ENCODE measurements at places on chromosomes 2 and 18.

GRCh38 chr2:178510384-178510783, 30.1 kb downstream of the PLEKHA3 start:
- no peak for DNase-seq

DNA sequence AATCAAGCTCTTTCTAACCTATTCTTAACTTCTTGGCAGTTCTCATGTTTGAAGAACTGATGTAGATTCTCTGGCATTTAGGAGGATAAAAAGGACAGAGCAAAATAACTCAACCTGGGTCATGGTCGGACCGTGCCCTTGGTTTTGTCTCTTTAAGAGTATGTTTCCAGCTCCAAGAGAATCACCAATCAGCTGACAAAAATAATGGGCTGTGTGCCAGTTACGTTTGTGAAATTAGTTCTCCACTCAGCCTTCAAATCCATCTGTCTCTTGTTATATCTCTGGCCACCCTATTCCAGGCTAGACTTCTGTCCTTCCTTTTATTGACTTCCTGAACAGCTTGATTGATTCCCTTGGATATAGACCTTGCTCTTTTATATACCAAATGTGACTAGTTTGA, 225.7 kb downstream of the EPHA4 start:
- DNase-seq = no peak

DNA sequence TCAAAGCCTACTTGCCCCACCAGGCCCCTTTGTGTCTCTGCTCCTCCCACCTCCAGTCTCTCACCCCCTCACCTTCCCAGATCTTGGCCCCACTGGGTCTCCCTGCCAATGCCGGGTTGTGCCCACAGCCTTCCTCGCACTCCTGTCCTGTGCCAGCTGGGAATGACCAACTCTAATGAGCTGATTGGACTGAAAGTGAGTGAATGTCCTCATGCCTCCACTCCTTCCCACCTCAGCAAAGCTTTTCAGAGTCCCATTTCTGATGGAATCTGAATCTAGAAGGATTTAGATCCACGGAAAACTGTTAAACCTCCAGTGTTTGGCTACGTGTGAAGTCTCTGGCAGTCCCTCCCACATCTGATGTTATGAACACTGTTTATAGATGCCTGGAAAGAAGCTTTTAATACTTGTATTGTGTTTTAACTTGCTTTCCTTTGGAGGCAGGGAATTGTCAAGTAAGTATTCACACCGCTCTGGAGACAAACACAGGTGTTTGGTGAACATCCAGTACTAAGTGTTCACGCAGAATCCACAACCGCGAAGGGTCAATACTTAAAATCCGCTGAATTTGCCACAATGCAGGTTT, 103.9 kb downstream of the RTN4 start:
- DNase-seq = no peak

GRCh38 chr2:136175466-136175865, 57.5 kb upstream of the CXCR4 start:
- no peak for DNase-seq

GRCh38 chr18:4801151-4801550, 346.0 kb upstream of the DLGAP1 start:
- no peak for DNase-seq

- DNase-seq = no peak
Observed at GRCh38 chr18:8121942-8122480, 487.2 kb upstream of the RAB12 start.

DNA sequence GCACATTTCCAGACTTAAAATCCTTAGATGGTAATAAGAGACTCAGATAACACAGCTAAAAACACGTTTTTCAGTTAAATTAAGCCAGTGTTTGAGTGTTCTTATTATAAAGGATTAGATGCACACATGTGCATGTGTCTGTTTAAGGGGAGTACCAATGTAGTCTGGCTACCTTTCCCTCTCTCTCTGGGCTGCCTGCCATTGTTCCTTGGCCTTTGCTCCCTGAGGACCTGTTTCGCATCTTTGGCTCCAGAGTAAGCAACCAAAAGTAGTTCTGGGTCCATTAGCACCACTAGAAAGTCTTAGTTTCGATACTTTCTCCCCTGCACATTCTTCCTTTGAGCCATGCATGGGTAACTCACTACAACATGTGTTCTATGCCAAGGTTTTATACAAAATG, 228.3 kb downstream of the TPGS2 start:
- no peak for DNase-seq

DNA sequence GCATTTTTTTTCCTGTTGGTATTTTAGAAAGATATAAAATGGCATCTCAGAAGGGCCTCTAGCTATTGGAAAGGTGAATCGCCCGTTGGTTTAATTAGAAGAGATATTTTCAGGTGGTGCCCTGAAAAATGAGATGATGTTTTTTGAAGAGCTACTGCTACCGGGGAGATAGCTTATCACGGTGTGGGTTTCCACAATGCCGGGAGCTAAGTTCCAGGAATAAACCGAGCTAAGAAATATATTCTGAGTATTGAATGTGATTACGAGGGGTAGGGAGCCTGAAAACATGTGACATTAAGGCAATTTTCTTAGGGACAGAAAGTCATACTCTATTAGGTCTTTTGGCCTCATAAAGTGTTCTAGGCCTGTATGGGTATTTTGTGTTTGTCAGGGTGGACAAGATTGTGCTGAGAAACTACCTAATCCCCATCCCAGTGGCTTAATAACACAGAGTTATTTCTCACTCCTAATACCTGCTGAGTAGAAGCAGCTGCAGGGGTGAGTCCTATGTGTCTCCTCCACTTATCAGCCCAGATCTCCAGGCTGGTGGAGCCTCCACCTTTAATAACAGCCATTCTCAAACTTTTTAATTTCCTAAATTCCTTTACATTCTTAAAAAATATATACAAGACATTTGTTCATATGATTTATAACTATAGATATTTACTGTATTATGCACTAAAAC, 150.2 kb downstream of the LRRTM1 start:
- peak; percentile 19 for DNase-seq

DNA sequence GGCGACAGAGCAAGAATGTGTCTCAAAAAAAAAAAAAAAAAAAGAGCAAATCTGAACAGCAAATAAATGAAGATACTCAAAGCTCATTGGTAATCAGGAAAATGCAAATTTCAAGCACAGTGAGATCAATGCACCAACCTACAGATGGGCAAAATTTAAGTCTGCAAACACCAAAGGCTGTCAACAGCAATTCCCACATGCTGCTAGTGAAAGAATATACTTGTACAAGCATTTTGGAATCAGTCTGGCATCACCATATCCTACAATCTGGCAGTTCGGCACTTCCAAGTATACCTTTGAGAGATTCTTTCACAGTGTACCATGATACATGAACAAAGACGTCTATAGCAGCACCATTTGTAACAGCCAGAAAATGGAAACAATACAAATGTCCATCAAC, 4.1 kb downstream of the HDHD2 start:
- DNase-seq = no peak

- DNase-seq = no peak
Observed at GRCh38 chr18:51447351-51448342, 250.2 kb upstream of the MEX3C start.

- DNase-seq = no peak
Observed at GRCh38 chr18:76430636-76431035, 64.4 kb downstream of the ZNF516 start.

GRCh38 chr2:64640153-64641044, 13.3 kb downstream of the SERTAD2 start:
- DNase-seq = no peak

DNA sequence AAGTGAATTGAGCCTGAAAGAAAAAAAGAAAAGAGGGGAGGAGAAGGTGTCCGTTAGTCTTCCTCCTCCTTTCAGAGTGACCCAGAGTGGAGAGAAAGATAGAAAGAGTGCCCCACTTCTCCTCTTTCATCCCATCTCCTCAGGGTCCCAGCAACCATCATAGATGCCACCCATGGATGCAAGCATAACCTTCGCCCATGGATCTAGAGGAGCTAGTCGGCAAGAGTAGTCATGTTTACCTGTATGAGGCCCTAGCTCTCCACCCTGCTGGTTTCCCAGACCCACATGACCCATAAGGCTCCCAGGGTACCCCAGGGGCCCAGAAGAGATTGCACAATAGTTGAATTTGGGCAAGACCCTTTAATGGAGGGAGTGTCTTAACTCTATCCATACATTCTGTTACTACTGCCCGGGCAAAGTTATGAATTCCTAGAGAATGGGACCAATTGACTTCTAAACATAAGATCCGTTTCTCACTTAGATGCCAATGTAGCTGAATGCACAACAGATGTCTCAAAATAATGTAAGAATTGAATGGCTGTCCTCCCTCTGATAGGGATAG, 56.1 kb upstream of the CDCA7 start:
- no peak for DNase-seq

DNA sequence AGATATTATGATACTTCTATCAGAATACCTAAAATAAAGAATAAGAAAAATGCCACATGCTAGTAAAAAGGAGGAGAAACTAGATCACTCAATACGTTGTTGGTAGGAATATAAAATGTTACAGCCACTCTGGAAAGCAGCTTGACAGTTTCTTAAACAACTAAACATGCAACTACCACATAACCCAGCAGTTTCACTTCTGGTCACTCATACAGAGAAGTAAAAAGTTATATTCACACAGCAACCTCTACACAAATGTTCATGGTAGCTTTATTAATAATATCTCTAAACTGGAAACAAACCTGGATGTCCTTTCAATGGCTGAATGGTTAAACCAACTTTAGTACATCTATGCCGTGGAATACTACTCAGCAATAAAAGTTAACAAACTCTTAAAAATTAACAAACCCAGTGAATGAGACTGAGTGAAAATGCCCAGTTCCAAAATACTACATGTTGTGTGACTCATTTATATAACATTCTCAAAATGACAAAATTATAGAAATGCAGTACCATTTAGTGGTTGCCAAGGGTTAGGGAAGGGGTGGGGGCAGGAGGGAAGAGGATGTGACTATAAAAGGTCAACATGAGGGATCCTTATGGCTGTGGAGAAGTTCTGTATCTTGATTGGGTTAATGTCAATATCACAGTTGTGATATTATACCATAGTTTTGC, 124.1 kb downstream of the MMADHC start:
- no peak for DNase-seq

DNA sequence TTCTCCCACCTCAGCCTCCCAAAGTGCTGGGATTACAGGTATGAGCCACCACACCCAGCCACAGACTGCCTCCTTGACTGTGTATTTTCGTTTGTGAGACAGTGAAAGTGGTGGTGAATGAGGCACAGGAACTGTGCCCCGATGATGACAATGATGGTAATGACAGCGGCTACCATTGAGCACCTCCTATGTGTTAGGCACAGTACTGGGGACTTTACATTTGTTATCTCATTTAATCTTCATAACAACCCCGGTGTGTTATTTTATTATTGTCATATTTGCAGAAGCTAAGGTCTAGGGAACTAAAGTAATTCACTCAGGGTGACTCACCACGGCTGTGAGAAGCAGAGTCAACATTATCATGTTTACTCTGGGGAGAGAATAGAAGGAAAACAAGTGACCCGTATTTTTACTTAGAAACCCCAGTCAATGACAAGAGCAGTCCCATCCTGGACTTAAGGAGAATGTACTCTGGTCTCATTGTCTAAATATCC, 77.6 kb upstream of the ALPP start:
- no peak for DNase-seq

GRCh38 chr18:12766986-12767433, 64.2 kb downstream of the PSMG2 start:
- no peak for DNase-seq

GRCh38 chr2:193024791-193025190, 830.1 kb upstream of the TMEFF2 start:
- no peak for DNase-seq

DNA sequence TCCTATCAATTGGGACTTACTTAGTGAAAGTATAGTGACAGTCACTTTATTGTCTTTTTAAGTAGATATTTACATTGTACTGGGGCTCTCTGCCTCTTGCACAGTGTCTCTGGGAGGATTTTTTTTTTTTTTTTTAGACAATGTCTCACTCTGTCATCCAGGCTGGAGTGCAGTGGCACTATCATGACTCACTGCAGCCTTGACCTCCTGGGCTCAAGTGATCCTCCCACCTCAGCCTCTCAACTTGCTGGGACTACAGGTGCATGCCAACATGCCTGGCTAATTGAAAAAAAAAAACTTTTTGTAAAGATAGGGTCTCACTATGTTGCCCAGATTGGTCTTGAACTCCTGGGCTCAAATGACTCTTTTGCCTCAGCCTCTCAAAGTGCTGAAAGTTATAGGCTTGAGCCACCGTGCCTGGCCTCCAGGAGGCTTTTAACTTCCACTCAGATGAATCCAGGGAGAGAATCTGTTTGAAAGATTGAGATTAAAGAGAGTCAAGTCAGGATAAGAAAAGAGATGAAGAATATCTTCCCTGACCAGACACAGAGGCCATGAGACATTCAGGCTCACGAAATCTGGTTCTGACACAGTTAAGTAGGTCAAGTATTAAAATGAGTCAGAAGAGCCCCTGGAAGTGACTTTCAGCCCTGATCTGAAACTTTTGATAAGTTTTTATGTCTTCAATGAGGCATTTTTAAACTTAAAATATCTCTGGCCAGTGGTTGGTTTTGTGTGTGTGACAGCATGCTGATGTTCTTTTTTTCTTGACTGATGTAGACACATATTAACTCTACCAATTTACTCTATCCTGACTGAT, 18.3 kb downstream of the ARHGEF33 start:
- no peak for DNase-seq

- no peak for DNase-seq
Observed at GRCh38 chr2:121599963-121600651, 49.2 kb downstream of the CLASP1 start.

GRCh38 chr2:70977605-70978205, 725 bp upstream of the ANKRD53 start:
- DNase-seq = peak; percentile 58

- no peak for DNase-seq
Observed at GRCh38 chr2:28577791-28578680, 82.2 kb downstream of the PLB1 start.

DNA sequence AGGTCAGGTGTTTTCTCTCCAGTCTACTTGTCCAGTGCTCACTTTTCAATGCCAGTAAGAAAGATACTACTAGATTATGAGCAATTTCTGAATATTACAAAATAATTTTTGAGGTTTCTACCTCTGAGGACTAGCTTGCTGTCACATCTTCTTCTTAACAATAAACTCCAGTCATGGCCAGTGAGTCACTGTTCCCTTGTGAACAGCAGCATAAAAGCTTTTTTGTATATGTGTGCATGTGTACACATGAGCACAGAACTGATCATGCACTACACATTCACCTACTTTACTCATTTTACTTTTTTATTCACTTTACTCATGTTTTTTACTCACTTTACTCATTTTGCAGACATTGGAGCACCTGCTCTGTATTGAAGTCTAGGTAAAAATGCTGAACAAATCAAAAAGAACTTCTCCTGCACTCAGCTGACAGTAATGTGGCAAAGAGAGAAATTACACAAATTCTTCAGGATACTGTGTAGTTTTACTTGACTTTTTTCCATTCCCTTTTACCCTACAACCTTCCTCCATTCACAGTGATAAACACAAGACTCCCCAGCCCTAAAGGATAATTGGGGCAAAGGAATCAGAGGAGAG, 28.0 kb downstream of the ST6GAL2 start:
- DNase-seq = no peak

- DNase-seq = no peak
Observed at GRCh38 chr18:57947117-57947516, 96.9 kb upstream of the NEDD4L start.

GRCh38 chr2:98170076-98170475, 83.1 kb downstream of the VWA3B start:
- no peak for DNase-seq

Data from hematopoietic multipotent progenitor cell treated with erythropoietin and hydrocortisone succinate and interleukin-3 and kit ligand, for 6 days (in vitro differentiated cells).